ENCODE measurements at places on chromosomes 7 and 10.

GRCh38 chr7:118429141-118429540 is 204.6 kb downstream of the ANKRD7 start:
- no peak for DNase-seq

- DNase-seq: no peak
Measured at GRCh38 chr10:91006752-91007346, 86.0 kb upstream of the ANKRD1 start.

DNA sequence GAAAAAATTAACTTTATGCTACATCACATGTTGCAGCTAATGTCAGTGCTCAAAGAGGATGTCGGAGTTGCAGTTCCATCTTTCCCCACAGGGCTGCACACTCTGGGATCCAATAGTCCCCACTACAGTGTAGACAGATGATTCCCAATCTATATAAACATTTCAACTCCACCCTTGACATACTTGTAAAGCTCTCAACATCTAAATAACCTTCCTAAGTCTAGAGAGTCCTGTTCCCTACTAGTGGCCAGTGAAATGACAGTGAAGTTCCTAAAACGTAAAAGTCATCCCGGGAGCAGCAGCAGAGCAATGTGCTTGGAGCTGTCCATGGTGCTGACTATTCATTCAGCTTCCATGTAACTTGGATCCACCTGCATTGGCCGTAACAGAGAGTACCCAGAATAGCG is 145.1 kb downstream of the GRM8 start:
- DNase-seq: no peak

GRCh38 chr7:159025161-159025779 is 119.4 kb downstream of the VIPR2 start:
- no peak for DNase-seq

DNA sequence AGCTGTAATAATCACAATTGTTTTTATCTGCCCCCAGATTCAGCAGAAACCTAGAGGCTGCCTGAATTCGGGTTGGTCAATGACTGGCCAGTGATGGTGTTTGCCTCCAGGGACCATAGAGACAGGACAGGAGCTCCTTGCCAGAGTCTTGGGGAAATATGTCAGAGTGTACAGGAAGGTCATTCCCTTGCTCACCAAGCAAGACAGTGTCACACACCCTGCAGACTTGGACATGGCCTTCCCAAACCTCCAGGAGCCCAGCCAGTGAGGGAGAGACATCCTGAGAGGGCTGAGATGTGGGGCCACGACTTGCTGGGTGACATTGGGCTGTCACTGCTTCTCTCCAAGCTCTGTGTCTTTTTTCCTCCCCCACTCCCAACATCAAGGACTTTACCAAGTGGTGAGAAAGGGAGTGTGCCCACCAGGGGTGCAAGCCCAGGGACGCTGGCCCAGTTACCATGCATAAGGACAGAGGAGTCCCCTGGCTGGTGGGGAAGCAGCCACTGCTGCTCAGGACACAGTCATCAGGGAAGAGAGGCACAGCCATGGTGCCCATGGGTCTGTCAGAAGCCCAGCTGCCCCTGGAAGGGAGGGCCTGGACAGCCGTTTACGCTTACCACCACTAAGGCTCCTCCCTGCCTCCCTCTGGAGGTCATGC is 25.3 kb upstream of the C10orf53 start:
- no peak for DNase-seq

DNA sequence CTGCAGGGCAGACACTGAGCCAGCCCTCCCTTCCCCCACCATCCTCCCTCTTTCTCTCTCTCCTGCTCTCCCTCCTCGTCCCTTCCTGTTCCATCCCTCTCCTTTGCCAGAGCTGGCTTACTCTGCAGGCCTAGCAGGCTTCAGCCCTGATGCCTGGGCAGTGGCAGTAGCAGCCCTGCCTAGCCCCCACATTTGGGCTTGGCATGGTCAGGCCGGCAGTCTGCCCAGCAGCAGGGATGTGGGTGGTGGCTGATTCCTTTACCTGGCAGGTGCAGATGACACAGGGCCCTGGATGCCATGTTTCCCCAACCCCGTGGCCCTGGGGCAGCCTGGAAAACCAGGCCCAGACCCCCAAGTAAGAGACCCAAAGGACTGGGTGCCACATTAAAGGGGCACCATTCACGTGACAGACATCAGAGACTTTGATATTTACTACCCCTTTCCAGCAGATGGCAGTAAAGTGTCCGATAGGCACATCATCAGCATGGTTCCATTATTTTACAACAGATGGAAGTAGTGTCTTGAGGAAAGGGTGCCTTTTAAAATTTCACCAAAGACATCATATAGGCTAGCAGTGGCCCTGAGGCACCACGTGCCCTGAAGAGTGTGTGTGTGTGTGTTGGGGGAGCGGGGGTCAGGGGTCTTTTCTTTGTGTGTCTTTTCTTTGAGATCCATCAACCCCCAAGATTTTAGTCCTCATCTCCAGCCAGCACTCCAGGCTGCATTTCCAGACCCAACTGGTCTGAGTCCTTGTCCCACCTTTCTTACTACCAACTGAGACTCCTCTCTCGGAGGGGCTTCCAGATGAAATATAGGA is 5.9 kb downstream of the KCP start:
- DNase-seq: no peak

GRCh38 chr7:69858471-69858870 is 260.2 kb downstream of the AUTS2 start:
- no peak for DNase-seq

GRCh38 chr10:5453749-5454489 is 41.6 kb downstream of the NET1 start:
- DNase-seq: no peak

DNA sequence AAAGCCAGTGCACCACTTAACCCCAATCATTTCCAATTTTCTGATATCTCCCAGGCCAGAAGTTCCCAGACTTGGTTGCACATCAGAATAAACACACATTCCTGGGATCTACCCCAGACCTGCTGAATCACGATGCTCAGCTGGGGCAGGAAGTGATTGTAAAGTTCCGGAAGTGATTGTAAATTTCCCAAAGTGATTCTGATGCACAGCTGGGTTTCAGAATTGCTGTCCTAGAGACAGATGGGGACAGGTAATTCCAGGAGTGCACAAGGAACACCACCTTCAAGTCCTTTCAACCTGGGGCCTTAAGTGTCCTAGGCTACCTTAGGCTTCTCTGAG is 104.2 kb upstream of the EEPD1 start:
- no peak for DNase-seq

DNA sequence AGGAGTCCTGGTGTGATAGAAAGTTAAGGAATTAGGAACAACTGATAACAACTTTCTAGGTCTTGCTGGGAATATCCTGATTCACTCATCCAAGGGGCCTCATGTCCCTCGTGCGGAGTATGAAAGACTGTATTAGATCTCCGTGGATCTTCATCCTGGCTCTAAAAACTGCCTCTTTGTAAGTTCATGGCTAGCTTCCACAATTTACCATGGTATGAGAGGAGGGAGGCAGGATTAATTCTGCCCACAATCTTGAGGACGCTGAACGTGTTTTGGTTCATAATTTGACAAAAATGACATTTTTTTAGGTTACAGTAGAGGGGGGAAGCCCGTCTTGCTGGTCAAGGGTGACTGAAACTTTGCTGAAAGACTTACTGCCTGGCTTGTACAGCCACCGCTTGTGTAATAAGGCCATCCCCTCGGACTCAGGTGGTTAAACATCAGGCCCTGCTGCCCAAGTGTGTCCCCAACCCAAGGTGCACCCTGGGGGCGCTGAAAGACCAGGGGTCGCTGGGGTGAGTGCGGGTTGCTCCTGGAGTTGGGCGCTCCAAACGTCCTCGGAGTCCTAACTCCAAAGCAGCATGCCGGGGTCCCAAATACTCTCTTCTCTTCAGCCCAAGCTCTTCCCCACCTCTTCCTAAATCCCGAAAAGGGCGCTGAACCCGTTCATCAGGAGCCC is 733 bp downstream of the HIBADH start:
- DNase-seq: no peak

- no peak for DNase-seq
Measured at GRCh38 chr10:36096576-36096975, 454.5 kb upstream of the FZD8 start.

DNA sequence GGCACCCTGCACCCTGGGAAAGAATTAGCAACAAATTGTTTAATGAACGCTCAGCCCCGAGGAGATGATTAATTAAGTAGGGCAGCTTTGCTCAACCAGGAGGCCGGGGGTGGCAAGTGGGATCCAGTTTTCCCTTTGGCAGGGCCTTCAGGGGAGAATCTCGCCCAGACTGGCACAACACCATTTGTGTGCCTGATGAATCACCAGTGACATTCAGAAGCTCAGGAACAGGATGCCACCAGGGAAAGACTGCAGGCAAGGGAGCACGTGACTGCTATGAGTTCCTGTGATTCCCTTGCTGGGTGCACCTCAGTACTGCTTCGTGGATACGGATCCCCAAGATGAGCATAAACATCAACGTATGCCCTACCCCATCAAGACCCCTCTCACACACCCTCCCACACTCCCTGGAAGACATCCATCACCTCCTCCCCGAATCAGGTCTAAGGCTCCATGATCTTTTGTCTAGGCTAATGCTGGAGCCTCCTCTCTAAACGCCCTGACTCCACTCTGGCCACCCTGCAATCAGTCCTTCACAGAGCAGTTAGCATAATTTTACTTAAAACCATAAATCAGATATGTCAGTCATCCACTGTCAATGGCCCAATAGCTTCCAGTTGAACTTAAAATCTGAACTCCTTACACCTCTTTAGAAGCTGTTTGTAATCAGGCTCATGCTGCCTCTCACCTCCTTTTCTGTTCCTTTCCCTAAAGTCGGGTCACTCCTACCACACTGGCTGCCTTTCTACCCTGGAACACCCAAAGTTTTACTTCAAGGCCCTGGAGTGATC is 109.2 kb upstream of the AGK start:
- DNase-seq: no peak

DNA sequence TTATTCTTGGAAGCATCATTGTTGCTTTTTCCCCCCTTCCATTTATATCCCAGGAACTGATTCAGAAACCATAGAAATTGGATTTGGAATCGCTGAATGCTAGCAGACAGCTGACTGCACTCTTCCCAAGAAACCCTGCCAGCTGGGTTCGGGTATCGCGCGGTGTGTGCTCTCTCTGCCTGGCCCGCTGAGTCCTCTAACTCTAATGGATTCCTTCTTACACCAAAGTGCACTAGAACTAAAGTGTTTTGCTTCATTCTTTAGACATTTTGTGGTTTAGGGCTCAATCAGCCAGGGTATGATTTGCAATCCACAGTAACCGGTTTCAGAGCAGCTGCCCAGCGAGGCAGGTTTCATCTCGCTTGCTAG is 92.2 kb downstream of the EGFR start:
- no peak for DNase-seq

GRCh38 chr10:649445-649797 is 40.0 kb downstream of the DIP2C start:
- no peak for DNase-seq

DNA sequence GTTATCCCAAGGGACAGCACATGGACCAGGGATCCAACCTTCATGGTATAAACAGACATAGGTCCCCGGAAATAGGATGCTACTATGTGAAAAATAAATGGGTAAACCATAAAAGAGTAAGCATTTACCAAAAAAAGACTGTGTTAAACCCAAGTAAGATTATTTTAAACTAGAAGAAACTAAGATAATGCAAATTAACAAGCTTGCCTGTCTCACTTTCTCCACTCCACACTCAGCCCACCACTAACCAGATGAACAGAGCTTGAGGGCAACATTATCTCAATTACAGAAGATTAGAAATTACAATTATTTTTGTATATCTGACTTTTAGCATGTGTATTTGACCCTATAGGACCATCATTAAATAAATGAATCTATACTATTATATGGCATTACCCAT is 117.2 kb upstream of the CAV2 start:
- no peak for DNase-seq

GRCh38 chr7:27808626-27809025 is 68.7 kb downstream of the TAX1BP1 start:
- DNase-seq: no peak

GRCh38 chr7:114364151-114364550 is 50.5 kb upstream of the FOXP2 start:
- no peak for DNase-seq

GRCh38 chr7:33979807-33980355 is 74.5 kb downstream of the BMPER start:
- no peak for DNase-seq
